Breast epithelium (tissue), 4 donors: ENCODE measurements at places on chromosomes 7 and 10. TPM values are rescaled to one million over a fixed set of nuclear protein-coding genes. Genes with fewer than 3 reads are reported as not detected.
A peak's percentile ranks its signal among the peaks of the same experiment; 100 is the strongest.

Gene SLC13A1
- not detected for total RNA-seq

Gene MUC12
- total RNA-seq, result 1.4 TPM

Gene ABCB4
- 0.33 TPM for total RNA-seq

Gene LRRC18
- not detected for total RNA-seq

Gene SHH
- total RNA-seq, result not detected

Gene CASTOR2
- total RNA-seq, result 8.8 TPM

DNA sequence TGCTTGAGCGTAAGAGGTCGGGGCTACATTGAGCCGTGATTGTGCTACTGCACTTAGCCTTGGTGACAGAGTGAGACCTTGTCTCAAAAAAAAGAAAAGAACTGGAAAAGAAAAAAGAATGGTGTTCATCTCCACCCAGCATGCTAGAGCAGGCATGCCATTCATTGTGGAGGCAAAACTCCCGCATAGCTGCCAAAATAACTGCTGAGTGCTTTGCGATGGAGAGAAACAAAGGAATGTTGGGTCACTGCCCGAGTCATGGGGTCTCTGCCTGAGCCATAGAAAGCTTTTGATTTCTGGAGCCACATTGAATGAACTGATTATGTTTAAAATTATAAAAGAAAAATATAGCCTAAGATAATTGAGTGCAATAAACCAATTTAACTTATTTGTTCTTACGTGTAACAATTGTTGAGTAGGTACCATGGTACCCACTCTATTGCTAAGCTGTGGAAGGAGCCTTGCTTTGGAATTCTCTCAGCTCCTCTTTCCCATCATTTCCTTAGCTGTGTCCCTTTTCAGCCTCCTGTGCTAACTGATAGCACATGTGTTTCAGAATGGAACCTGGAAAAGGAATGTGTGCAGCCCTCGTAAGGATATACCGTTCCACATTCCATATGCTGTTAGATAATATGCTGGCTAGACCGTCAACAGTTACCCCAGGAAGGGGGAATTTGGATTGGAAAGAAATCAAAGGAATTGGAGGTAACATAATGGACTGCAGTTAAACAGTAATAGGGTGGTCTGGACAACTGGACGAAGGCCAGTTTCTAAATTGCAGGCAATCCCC, 99.0 kb downstream of the KIAA1217 start:
- peaks cover 3% of the 10 kb centered on the region for H3K4me1 ChIP-seq
- no peaks in the 10 kb centered on the region for H3K36me3 ChIP-seq
- peak overlapping the region; percentile 30 for H3K27ac ChIP-seq
- no peak for DNase-seq
- H3K27me3 ChIP-seq, result no peaks in the 10 kb centered on the region

DNA sequence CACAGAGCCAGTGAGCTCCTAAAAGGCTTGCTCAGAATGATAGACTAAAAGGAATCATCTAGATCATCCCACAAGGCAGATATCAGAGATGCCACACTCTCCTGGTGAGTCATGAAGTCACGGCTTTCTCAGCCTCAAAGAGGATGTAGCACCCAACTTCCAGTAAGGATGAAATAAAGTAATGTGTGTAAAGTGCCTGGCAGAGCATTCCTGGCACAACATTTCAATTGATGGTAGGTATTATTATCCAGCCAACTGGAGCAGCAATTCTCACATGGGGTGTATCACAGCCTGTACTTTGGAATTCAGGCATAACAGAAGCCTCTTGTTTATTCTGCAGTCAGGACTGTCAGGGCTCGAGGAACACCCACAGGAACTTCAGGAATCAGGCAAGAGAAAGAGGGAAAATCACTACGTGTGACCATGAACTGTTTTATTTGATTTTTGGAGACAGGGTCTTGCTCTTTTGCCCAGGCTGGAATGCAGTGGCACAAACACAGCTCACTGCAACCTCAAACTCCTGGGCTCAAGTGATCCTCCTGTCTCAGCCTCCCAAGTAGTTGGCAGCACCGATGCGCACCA, 5.3 kb upstream of the NAT16 start:
- H3K36me3 ChIP-seq, result no peaks in the 10 kb centered on the region
- DNase-seq, result no peak
- no peak overlapping the region for H3K4me3 ChIP-seq
- H3K4me1 ChIP-seq, result no peaks in the 10 kb centered on the region

- no peaks in the 10 kb centered on the region for H3K27me3 ChIP-seq
- no peaks in the 10 kb centered on the region for H3K36me3 ChIP-seq
- H3K4me3 ChIP-seq, result peak overlapping the region; percentile 93
- peak overlapping the region; percentile 98 for H3K27ac ChIP-seq
- peak; percentile 57 for DNase-seq
Measured at GRCh38 chr10:930625-931325, 730 bp downstream of the LARP4B start.

DNA sequence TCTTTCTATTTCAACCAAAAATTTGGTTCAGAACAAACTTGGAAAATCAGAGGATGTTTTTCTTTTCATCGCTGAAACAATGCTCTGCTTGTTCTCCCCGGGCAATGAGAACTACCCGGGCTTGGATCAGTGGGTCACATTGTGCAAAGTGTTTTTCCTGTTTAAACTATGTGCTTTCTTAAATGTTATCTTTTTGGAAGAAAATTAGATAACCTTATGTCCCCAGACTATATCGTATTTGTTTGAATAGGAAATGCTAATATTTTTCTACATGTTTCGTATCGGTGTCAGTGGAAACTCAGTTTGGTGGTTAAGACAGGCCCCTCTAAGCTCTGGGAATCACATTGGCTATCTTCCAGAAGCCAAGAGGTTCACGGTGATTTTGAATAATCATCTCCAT, 319.5 kb upstream of the NFE2L3 start:
- no peaks in the 10 kb centered on the region for H3K4me1 ChIP-seq
- no peak for DNase-seq
- no peak overlapping the region for H3K27ac ChIP-seq
- H3K4me3 ChIP-seq, result no peak overlapping the region

DNA sequence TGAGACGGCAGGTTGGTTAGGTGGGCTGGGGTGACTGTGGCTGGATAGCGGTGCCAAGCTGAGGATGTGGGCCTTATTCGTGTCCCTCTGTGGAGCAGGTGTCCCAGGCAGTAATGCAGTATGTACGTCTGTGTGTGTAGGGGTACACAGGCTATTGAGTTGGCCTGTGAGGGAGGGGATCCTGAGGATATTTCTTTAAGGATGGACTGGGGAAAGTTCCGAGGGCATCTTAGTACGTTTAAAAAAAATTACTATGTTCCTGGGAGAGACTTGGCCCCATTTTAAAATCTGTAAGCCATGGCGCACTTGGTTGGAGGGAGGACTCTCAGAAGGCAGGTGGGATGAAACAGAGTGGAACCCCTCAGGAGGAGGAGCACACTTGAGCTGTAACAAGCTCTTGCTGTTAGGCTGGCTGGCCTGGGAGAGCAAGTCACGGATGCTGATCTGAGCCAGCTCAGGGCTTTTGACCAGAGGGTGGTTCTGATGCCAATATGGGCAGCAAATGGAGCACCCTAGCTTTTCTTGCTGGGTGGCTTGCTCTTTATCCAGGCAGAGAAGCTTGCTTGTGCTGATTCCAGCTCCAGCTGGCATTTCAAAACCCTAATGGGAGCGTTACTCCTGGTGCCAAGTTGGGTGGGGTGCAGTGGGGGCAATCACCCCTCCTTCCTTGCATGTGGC, 765 bp downstream of the WBP1L start:
- no peaks in the 10 kb centered on the region for H3K36me3 ChIP-seq
- DNase-seq, result no peak
- H3K4me1 ChIP-seq, result no peaks in the 10 kb centered on the region
- peak overlapping the region; percentile 95 for H3K4me3 ChIP-seq
- no peaks in the 10 kb centered on the region for H3K27me3 ChIP-seq
- peak overlapping the region; percentile 92 for H3K27ac ChIP-seq

DNA sequence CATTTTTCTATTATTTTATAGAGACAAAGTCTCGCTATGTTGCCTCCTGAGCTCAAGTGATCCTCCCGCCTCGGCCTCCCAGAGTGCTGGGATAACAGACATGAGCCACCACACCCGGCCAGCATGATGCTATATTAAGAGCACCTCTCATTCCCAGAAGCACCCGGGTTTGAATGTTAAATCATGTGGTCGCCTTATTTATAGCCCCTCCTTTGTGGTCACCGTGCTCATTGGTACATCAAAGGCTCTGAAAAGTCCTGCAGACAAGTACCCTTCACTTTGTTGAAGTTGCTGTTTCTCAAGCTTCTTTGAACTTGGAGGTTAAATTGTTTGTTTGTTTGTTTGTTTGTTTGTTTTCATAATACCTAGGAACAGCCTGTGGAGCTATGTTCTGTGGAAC, 40.0 kb downstream of the CLIP2 start:
- H3K27ac ChIP-seq, result no peak overlapping the region
- no peaks in the 10 kb centered on the region for H3K4me1 ChIP-seq
- no peak for DNase-seq

DNA sequence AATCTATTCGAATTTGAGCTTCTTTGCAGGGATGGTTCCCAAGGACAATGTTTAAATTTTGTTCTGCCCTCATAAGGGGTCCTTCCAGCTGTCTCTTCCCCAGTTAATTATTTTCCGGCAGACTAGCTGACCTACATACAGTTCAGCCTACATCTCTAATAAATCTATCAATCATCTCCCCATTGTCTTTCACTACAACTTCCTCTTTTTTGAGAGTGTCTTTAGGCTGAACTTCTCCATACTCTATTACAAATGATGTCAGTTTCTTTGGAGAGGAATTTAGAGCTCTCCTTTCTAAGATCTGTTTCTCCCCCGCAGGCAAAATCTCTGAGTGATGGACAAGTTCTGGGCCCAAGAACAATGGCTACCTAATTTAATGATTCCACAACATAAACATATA, 122.2 kb downstream of the PCLO start:
- no peaks in the 10 kb centered on the region for H3K27me3 ChIP-seq
- H3K4me1 ChIP-seq, result no peaks in the 10 kb centered on the region
- no peak overlapping the region for H3K4me3 ChIP-seq
- H3K36me3 ChIP-seq, result no peaks in the 10 kb centered on the region
- H3K27ac ChIP-seq, result no peak overlapping the region

GRCh38 chr10:89217057-89217990, 10.2 kb upstream of the CH25H start:
- no peaks in the 10 kb centered on the region for H3K36me3 ChIP-seq
- H3K4me1 ChIP-seq, result no peaks in the 10 kb centered on the region
- H3K4me3 ChIP-seq, result no peak overlapping the region
- no peaks in the 10 kb centered on the region for H3K27me3 ChIP-seq
- DNase-seq, result no peak
- peak overlapping the region; percentile 40 for H3K27ac ChIP-seq

DNA sequence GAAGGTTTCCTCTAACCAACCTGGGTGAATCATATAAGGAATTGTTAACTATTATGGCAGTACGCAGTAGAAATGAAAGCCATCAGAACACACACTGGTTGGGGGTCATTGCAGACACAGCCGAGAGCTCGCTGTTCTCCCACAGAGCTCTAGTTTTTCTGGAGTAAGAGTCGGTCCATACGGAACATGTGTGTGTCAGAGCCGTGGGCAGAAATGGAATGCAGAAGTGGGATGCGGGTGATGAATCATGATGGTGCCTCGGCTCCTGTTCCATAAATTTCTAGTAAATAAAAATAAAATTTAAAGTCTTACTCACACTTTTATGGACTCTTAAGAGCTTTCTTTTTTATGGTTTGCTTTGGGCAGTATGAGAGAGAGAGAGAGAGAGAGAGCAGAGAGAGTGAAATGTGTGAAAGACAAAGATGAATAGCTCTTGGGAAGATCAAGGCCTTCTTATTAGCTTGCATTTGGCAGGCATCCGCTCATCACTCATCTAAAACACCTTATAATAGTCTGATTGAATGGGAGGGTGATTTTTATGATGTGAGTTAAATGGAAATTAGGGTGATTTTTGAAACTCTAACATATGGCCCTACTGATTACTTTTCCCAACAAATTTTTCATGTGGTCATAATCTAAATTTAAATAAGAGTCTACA, 98.8 kb upstream of the PFKP start:
- DNase-seq, result no peak
- H3K27ac ChIP-seq, result no peak overlapping the region
- H3K4me3 ChIP-seq, result no peak overlapping the region
- H3K4me1 ChIP-seq, result no peaks in the 10 kb centered on the region

GRCh38 chr7:47293884-47294555, 287.9 kb downstream of the TNS3 start:
- no peak overlapping the region for H3K4me3 ChIP-seq
- no peaks in the 10 kb centered on the region for H3K27me3 ChIP-seq
- no peaks in the 10 kb centered on the region for H3K4me1 ChIP-seq
- no peak for DNase-seq
- no peaks in the 10 kb centered on the region for H3K36me3 ChIP-seq

DNA sequence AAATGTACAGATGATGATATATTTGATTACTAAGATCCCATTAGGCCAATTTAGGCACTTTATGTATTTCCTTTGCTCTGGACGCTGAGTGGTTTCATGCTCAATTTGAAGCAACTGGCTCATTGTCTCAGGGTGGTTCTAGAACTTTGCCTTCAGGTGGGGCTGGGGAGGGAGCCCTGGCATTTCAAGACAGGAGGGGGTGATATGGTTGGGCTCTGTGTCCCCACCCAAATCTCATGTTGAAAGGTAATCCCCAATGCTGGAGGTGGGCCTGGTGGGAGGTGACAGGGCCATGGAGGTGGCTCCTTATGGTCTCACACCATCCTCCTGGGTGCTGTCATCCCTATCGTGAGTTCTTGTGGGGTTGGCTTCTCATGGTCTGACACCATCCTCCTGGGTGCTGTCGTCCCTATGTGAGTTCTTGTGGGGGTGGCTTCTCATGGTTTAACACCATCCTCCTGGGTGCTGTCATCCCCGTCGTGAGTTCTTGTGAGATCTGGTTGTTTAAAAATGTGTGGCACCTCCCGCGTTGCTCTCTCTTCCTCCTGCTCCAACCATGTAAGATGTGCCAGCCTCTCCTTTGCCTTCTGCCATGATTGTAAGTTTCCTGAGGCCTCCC, 151.5 kb upstream of the KLF6 start:
- no peaks in the 10 kb centered on the region for H3K36me3 ChIP-seq
- no peaks in the 10 kb centered on the region for H3K4me1 ChIP-seq
- no peak overlapping the region for H3K4me3 ChIP-seq
- H3K27ac ChIP-seq, result peak overlapping the region; percentile 59
- no peaks in the 10 kb centered on the region for H3K27me3 ChIP-seq
- DNase-seq, result no peak

- H3K36me3 ChIP-seq, result no peaks in the 10 kb centered on the region
- H3K4me3 ChIP-seq, result no peak overlapping the region
Measured at GRCh38 chr7:1725199-1725690, 55.2 kb downstream of the ELFN1 start.

DNA sequence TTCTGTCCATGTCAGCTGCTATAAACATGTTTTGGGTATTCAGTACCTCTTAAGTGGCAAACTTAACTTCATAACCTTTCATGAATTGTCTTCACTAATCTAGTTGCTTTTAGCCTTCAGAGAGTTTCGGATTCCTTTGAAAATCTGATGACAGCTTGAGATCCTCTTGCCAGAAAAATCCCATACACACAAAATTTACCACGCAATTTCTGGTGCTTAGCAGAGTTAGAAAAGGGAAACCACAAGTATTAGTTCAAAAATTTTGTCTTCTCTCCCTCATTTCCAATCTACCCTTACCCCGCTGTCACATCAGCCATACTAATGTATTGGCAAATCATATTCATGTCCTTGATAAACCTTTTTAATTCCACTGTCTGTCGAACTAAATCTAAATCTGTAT, 72.7 kb upstream of the TMEM106B start:
- no peaks in the 10 kb centered on the region for H3K36me3 ChIP-seq
- H3K4me1 ChIP-seq, result no peaks in the 10 kb centered on the region
- DNase-seq, result no peak
- no peak overlapping the region for H3K4me3 ChIP-seq
- H3K27ac ChIP-seq, result no peak overlapping the region
- H3K27me3 ChIP-seq, result no peaks in the 10 kb centered on the region

- no peak overlapping the region for H3K4me3 ChIP-seq
- H3K36me3 ChIP-seq, result no peaks in the 10 kb centered on the region
Measured at GRCh38 chr10:120483651-120484301, 26.7 kb downstream of the PLPP4 start.

- no peak for DNase-seq
- no peak overlapping the region for H3K4me3 ChIP-seq
- H3K27me3 ChIP-seq, result no peaks in the 10 kb centered on the region
- H3K27ac ChIP-seq, result no peak overlapping the region
Measured at GRCh38 chr10:92219559-92219958, 71.3 kb downstream of the CPEB3 start.
